ENCODE measurements at places on chromosomes 12 and 14. TPM values are rescaled to one million over a fixed set of nuclear protein-coding genes. Genes with fewer than 3 reads are reported as not detected.

IRAK3 gene
- total RNA-seq: 22.0 TPM

TAS2R20 gene
- 0.32 TPM for total RNA-seq

EML1 gene
- 17.5 TPM for total RNA-seq

AVPR1A gene
- not detected for total RNA-seq

NGB gene
- total RNA-seq: not detected

SINHCAF gene
- 22.4 TPM for total RNA-seq

CATSPERB gene
- 0.16 TPM for total RNA-seq

LETMD1 gene
- total RNA-seq: 33.9 TPM

KRT82 gene
- not detected for total RNA-seq

RIMBP2 gene
- not detected for total RNA-seq

NUBPL gene
- total RNA-seq: 5.8 TPM

MTRFR gene
- 8.1 TPM for total RNA-seq

KRT8 gene
- total RNA-seq: 12.8 TPM

RTN1 gene
- total RNA-seq: 0.18 TPM

KLRC4 gene
- total RNA-seq: not detected

COCH gene
- total RNA-seq: 1.3 TPM

CISTR gene
- not detected for total RNA-seq

DIO2 gene
- total RNA-seq: 4.0 TPM
